OCI-M1 (cell line): ENCODE measurements at places on chromosomes 16 and 17.

GRCh38 chr17:41803049-41804020 is 8.4 kb downstream of the P3H4 start:
- peak; percentile 66 for DNase-seq

- DNase-seq = peak; percentile 65
Observed at GRCh38 chr17:78842881-78843565, 2.4 kb upstream of the USP36 start.

GRCh38 chr17:13410874-13411273 is 190.9 kb downstream of the HS3ST3A1 start:
- no peak for DNase-seq

DNA sequence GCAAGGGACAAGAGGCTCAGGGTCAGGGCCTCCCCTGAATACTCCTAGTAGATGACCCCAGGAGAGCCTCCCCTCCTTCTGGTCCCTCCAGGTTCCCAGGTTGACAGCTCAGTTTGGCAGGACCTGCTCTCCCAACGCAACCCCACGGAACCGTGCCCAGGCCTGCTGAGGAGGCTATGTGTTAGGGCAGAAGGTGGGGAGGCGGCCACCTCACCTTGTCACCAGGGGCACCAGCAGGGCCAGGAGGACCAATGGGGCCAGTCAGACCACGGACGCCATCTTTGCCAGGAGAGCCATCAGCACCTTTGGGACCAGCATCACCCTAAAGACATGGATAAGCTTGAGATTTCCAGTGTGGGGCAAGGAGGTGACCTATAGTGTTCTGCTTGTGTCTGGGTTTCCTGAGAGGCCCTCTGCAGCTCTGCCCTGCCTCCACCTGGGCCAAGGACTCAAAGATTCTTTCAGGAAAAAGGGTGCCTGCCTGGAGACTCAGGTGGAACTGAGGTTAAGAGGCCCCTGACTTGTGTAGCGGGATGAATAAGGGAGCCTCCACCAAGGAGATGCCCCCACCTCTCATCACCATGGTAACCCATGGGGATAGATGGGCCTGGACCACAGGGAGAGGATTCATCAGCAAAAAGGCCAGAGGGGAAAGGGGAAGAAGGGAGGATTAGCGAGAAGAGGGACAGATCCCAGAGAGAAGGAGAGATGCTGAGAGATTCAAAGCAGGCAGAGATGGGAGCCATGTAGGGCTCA is 10.7 kb downstream of the COL1A1 start:
- DNase-seq = no peak

- DNase-seq = no peak
Observed at GRCh38 chr16:76038097-76038496, 239.1 kb upstream of the CNTNAP4 start.

- no peak for DNase-seq
Observed at GRCh38 chr17:36592316-36592715, 637 bp downstream of the DHRS11 start.

DNA sequence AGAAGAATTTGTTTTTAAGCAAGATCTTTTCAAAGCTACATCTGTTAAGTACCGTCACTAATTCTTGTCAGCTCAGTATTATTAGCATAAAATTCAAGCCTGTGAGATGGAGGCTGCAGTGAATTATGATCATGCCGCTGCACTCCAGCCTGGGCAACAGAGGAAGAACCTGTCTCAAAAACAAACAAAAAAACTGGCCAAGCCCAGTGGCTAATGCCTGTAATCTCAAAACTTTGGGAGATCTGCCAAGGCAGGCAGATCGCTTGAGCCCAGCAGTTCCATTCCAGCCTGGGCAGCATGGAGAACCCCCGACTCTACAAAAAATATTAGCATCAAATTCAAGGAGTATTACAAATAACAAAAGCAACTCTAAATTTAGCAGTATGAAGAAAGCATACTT is 88.0 kb downstream of the STXBP4 start:
- no peak for DNase-seq

GRCh38 chr16:56743840-56744239 is 13.9 kb downstream of the NUP93 start:
- DNase-seq = no peak

DNA sequence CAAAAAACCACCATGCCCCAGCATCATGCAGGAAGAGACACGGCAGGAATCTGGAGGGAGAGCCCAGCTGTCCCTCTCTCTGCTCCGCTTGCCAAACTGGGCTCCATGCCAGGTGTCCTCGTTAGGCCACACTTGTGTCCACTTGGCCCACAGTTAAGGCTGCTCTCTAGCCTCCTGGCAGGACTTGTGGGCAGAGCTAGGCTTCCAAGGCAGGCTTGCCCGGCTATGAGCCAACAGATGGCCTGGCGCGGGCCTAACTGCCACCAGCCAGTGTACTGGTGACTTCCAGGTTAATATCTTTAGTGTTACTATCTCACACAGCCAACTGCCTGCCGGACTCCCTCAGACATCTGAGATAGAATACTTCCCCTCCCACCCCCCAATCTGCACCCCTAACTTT is 10.6 kb downstream of the ATP6V0D1 start:
- DNase-seq = no peak

DNA sequence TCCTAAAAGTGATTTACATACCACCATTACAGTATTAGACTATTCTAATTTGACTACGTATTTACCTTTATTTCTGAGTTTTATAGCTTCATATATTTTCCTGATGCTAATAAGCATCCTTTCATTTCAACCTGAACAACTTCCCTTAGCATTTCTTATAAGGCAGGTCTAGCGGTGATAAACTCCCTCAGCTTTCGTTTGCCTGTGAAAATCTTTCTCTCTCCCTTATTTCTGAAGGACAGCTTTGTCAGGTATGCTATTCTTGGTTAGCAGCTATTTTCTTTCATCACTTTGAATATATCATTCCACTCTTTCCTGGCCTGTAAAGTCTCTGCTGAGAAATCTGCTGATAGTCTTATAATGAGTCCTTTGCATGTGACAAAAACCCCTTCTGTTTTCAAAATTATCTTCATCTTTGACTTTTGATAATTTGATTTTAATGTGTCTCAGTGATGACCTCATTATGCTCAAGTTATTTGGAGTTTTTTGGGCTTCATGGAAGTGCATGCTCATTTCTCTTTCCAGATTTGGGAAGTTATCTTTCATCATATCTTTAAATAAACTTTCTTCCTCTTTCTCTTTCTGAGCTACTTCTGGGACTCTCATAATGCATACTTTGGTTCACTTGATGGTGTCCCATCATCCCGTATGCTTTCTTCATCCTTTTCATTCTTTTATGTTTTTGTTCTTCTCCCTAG is 285.4 kb upstream of the PMFBP1 start:
- no peak for DNase-seq

- DNase-seq = no peak
Observed at GRCh38 chr16:53632526-53632925, 71.1 kb downstream of the RPGRIP1L start.

DNA sequence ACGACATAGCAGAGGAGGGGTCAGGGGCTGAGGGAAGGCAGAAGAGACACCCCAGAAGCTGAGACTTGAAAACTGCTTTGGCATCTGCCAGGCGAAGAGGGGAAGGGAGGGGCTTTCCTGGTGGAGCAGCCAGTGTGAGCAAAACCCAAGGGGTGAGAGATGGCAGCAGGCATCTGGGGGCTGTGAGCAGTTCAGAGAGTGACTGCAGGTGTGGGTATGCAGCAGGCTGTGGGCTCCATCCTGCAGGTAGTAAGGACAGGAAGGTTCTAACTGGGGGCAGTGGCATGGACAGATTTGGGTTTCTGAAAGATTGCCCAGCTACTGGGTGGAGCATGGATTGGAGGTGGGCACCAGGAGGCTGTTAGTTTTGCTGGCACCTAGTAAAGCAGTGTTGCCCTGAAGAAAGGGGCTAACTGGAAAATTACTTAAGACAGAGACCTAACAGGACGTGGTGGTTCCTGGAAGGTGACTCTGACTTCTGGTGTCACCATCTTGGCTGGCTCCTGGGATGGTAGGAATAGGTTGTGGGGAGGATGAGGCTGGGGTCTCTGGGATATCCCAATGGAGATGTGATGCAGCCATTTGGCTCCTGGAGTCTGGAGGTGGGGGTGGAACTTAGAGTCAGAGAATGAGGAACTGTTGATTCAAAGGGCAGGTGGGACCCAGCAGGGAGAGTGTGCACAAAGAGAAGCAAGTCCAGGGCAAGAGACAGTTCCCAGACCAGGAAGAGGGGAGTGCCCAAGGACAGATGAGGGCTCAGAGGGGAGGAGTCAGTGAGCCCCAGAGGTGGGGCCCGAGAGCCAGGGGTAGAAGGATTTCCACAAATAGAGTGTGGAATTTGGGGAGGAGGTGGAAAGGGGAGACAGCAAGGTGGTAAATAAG is 11.2 kb downstream of the BCL7C start:
- DNase-seq = no peak

DNA sequence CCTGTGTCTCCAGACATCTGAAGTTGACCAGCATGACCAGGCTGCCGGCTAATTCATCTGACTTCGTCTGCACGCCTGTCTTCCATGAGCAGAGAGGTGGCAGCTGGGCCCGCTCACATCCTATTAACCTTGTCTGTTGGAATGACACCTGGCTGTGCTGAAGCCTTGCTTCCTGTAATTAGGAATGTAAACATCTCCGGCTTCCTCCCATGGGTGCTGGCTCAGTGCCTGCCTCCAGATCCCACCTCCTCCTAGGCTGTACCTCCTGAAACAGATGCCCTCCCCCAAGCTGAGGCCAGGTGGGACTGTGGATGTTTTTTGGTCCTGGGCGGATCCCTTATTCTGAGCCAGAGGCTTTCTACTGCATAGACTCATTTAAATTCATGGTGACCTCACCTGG is 296.3 kb downstream of the HS3ST4 start:
- no peak for DNase-seq

GRCh38 chr17:13460261-13461000 is 141.3 kb downstream of the HS3ST3A1 start:
- DNase-seq = no peak

DNA sequence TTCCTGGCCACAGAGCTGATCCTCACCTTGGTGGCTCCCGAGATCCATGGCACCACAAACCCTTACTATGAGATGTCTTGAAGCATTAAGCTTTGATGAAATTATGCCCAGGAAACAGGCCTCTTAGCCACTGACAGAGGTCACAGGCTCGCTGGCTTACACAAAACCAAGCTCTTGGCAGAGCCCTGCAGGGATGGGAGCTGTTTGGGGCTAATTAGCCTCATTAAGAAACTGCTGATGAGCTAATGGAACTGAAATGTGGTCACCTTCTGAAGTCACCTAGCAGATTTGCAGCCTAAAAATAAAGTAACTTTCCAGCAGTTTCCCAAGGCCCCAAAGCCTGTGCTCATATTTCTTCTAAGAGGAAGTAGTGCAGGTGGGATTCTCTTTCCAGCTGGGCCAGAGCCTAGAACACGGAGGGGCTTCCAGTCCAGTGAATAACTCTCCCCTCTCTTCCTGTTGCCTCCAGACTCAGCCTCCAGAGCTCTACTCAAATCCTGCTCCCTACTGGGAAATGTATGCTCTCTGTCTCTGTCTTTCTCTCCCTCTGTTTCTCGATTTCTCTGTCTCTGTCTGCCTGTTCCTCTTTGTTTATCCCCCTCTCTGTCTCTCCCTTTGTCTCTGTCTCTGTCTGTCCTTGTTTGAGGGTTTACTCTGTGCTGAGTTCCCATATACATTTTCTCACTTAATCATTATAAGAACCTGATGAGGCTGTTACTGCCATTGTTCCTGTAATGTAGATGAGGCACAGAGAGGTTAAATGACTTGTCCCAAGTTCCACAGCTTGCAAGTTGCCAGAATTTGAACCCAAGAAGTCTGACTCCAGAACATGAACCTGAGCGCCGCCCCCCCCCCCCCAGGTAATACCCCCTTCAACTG is 338.9 kb downstream of the CA10 start:
- DNase-seq = no peak

- DNase-seq = no peak
Observed at GRCh38 chr17:11925262-11926021, 71.8 kb downstream of the ZNF18 start.

- DNase-seq = no peak
Observed at GRCh38 chr16:69145658-69146057, 13.2 kb downstream of the UTP4 start.

- DNase-seq = no peak
Observed at GRCh38 chr16:29702269-29702668, 23.3 kb downstream of the QPRT start.

GRCh38 chr16:351804-352520 is 561 bp downstream of the AXIN1 start:
- DNase-seq = peak; percentile 44

DNA sequence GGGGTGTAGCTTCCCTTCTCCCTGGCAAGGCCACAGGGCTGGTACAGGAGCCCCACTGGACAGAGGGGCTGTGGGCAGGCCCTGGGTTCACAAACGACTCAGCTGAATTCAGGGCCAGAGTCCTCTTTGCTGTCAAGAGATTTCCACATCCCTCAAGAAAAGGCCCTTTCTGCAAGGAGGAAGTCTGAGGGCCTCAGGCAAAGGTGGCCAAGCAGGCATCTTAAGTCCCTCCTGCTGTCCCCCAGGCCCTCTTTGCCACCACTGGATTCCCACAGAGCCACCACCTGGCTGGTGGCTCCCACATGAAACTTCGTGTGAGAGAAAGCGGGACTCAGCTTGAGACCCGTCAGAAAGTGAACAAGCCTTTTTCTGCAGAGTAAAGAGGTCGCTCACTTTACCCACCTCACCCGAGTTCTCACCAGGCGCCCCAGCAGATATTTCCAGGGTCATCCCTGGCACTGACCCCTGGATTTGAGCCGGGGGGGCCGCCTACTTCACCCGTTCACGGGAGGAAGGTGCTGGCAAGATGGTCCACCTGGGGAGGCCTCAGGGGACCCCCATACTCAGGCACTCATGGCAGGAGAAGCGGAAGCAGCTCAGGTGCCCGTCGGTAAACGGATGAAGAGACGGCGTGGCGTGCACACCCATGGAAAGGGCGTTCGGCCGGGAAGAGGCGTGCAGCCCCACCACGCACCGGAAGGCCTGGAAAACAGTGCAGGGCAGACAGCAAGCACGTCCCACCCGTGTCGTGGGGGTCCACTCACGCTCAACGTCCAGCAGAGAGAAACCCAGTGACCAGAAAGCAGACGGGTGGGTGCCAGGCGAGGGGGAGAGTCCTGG is 3.6 kb downstream of the RNF166 start:
- no peak for DNase-seq

DNA sequence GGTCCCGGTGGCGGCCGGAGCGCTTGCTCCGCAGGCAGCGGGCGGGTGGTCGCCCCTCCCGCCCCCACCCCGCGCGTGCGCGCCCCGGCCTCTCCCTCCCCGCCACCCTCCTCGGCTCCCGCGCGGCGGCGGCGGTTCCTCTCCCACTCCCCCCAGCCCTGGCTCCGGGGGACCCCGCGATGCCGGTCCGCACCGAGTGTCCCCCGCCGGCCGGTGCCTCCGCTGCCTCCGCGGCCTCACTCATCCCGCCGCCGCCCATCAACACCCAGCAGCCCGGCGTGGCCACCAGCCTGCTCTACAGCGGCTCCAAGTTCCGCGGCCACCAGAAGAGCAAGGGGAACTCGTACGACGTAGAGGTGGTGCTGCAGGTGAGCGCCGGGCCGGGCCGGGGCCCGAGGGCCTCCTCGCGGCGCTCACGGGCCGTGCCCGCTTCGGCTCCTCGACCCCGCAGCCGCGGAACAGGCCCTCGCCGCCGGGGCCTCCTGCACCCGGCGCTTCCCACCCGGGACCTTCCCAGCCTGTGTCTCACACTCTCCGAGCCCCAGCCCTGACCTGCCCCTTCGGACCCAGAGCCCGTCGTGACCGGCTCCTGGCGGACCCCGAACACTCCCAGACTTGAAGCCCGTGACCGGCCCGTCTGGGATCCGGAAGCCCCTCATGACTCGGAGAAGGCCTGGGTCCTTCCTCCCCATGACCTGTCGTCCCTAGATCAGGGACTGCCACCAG is 490 bp downstream of the GID4 start:
- peak; percentile 38 for DNase-seq
